ENCODE measurements at places on chromosomes 6 and 20.
A peak's percentile ranks its signal among the peaks of the same experiment; 100 is the strongest.

GRCh38 chr20:53707371-53708055 is 113.9 kb upstream of the ZNF217 start:
- no peaks in the 10 kb centered on the region for H3K36me3 ChIP-seq
- peaks cover 50% of the 10 kb centered on the region for H3K4me1 ChIP-seq
- peak overlapping the region; percentile 88 for H3K27ac ChIP-seq
- DNase-seq = peak; percentile 88

- no peaks in the 10 kb centered on the region for H3K27me3 ChIP-seq
- DNase-seq = no peak
- no peaks in the 10 kb centered on the region for H3K4me1 ChIP-seq
- H3K36me3 ChIP-seq = no peaks in the 10 kb centered on the region
Observed at GRCh38 chr20:59171986-59172385, 8.4 kb downstream of the ZNF831 start.

GRCh38 chr6:32402812-32403211 is 4.2 kb downstream of the BTNL2 start:
- H3K27ac ChIP-seq = no peak overlapping the region
- no peak for DNase-seq
- no peaks in the 10 kb centered on the region for H3K36me3 ChIP-seq
- H3K4me1 ChIP-seq = no peaks in the 10 kb centered on the region
- no peak overlapping the region for H3K4me3 ChIP-seq

- no peak overlapping the region for H3K27ac ChIP-seq
- no peaks in the 10 kb centered on the region for H3K27me3 ChIP-seq
- no peaks in the 10 kb centered on the region for H3K36me3 ChIP-seq
- no peak overlapping the region for H3K4me3 ChIP-seq
Observed at GRCh38 chr6:122758927-122759334, 20.6 kb upstream of the FABP7 start.

DNA sequence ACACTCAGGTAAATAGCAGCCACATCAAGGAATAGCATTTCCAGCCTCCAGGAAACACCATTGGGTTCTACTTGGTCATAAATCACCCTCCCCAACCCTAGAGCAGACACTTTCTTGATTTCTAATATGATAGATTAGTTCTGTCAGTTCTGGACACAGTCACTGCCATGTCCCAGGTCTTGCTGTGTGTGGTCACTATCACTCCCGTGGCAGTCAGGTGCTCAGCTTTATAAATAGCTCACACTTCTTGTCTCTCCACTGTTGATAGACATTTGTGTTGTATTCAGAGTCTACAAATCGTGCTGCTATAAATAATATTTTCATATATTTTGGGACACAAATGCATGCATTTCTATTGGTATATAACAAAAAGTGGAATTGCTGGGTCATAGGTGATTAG is 13.3 kb downstream of the HLA-F start:
- H3K4me1 ChIP-seq = no peaks in the 10 kb centered on the region
- H3K27me3 ChIP-seq = no peaks in the 10 kb centered on the region
- no peaks in the 10 kb centered on the region for H3K36me3 ChIP-seq
- H3K4me3 ChIP-seq = no peak overlapping the region
- H3K27ac ChIP-seq = no peak overlapping the region
- DNase-seq = no peak

DNA sequence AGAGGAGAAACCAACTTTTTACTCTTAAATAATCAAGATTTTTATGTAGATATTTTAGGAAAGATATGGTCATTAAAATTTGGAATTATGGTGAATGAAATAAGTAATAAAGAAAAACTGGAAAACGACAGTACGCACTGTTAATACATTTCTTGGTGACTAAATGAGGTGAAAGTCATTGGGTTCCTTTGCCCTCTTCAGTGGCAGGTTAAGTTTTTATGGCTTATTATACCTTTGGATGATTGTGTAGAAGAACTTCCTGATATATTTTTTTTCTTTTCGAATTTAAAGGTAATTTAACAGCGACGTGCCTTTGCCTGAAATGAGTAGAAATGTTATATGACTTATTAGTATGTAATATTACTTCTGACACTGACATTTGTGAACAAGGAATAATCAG is 43.4 kb downstream of the FOXO3 start:
- H3K36me3 ChIP-seq = no peaks in the 10 kb centered on the region
- no peak for DNase-seq
- no peaks in the 10 kb centered on the region for H3K27me3 ChIP-seq
- H3K27ac ChIP-seq = no peak overlapping the region

- H3K36me3 ChIP-seq = no peaks in the 10 kb centered on the region
- H3K27me3 ChIP-seq = no peaks in the 10 kb centered on the region
- H3K4me3 ChIP-seq = no peak overlapping the region
- H3K4me1 ChIP-seq = no peaks in the 10 kb centered on the region
- DNase-seq = peak; percentile 1
Observed at GRCh38 chr6:142155895-142156757, 9.1 kb downstream of the VTA1 start.

GRCh38 chr6:5958921-5959320 is 47.8 kb downstream of the NRN1 start:
- H3K4me3 ChIP-seq = no peak overlapping the region
- DNase-seq = no peak
- H3K4me1 ChIP-seq = no peaks in the 10 kb centered on the region

DNA sequence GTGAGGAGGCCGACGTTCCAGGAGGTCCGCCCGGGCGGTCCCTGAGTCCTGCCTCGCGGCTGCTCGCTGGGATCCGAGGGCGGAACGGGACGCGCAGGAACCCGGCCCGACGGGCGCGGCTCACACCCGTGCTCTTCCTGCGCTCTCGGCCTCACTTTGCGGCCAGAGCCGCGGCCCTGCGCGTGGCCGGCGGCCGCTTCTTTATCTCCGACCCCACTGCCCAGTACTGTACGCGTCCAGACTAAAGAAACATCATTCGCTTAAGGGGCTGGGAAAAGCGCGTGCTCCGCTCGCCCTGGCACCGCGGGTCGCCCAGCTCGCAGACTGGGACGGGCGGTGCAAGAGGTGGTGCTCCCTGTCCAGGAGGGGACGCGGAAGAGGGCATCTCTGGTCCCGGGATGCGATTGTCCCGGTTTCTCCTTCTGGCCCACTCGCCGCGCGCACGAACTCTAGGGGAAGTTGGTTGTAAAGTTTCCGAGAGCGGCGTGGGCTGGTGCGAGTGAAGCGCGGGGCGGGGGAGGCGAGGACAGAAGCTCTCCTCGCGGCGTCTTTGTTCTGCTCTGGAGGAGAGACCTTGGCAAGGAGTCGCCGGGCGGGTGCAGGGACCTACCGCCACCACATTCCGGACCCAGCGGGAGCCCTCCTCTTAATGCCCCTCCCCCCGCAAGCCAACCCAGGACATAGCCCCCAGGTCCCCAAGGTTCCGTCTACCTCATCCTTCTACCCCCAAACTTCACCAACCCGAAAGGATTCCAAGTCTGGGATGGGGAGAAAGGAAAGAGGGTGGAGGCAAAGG is 71.0 kb downstream of the SOX4 start:
- peaks cover 65% of the 10 kb centered on the region for H3K27me3 ChIP-seq
- DNase-seq = peak; percentile 18
- no peak overlapping the region for H3K27ac ChIP-seq
- H3K4me3 ChIP-seq = peak overlapping the region; percentile 27

GRCh38 chr20:49578436-49578835 is 10.5 kb upstream of the PTGIS start:
- no peaks in the 10 kb centered on the region for H3K36me3 ChIP-seq
- no peaks in the 10 kb centered on the region for H3K27me3 ChIP-seq
- H3K4me1 ChIP-seq = peaks cover 18% of the 10 kb centered on the region
- H3K4me3 ChIP-seq = no peak overlapping the region
- DNase-seq = no peak

- H3K4me3 ChIP-seq = no peak overlapping the region
- DNase-seq = no peak
- no peaks in the 10 kb centered on the region for H3K4me1 ChIP-seq
- H3K36me3 ChIP-seq = no peaks in the 10 kb centered on the region
Observed at GRCh38 chr20:17785007-17785406, 85.2 kb downstream of the BANF2 start.

DNA sequence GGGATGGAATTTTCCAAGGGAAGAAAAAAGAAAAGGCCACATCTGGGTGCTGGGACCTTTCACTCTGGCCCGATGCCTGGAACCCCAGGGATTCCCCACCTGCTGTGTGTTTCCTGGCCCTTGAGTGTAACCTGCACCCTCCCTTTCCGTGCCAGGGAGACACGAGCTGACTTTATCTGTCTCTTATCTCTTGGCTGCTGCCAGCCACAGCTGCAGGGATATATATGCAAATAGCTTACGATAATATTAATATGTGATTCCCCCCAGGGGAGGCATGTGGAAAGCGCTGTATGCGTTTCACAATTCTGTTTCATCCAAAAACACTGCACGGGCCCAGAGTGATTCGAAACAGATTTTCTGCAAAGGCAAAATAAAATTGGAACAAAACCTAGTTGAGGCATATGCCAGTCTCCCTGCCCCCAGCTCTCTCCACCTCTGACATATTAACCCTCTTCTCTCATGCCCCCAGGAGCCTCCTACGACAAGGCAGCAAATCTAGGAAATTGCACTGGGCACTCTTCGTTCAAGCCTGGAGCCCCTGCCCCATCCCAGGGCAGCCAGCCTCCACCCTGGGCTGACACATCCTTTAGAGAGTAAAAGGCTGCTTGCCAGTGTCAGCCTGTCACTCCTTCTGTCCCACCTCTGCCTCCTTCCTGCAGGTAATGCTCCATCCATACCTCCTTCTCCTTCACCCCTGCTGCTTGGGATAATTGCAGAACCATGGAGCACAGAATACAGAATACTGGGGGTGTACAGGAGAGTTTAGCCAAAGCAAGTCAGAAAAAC is 1.3 kb downstream of the RIPOR3 start:
- DNase-seq = no peak
- H3K4me3 ChIP-seq = no peak overlapping the region
- H3K4me1 ChIP-seq = no peaks in the 10 kb centered on the region
- H3K36me3 ChIP-seq = no peaks in the 10 kb centered on the region

- peaks cover 19% of the 10 kb centered on the region for H3K4me1 ChIP-seq
- no peak for DNase-seq
- no peaks in the 10 kb centered on the region for H3K27me3 ChIP-seq
- no peak overlapping the region for H3K4me3 ChIP-seq
- H3K36me3 ChIP-seq = no peaks in the 10 kb centered on the region
- H3K27ac ChIP-seq = no peak overlapping the region
Observed at GRCh38 chr20:50309764-50310672, 119.4 kb downstream of the CEBPB start.

GRCh38 chr6:137104926-137105325 is 60.2 kb upstream of the IL20RA start:
- H3K4me3 ChIP-seq = no peak overlapping the region
- no peak for DNase-seq
- no peaks in the 10 kb centered on the region for H3K36me3 ChIP-seq
- H3K27me3 ChIP-seq = no peaks in the 10 kb centered on the region
- H3K27ac ChIP-seq = no peak overlapping the region

GRCh38 chr6:6997263-6998193 is 110.2 kb upstream of the RREB1 start:
- DNase-seq = no peak
- H3K4me3 ChIP-seq = no peak overlapping the region

- no peak overlapping the region for H3K4me3 ChIP-seq
- no peak for DNase-seq
- no peaks in the 10 kb centered on the region for H3K27me3 ChIP-seq
- H3K27ac ChIP-seq = no peak overlapping the region
- H3K4me1 ChIP-seq = no peaks in the 10 kb centered on the region
Observed at GRCh38 chr20:45725134-45725533, 3.0 kb downstream of the SPINT4 start.

DNA sequence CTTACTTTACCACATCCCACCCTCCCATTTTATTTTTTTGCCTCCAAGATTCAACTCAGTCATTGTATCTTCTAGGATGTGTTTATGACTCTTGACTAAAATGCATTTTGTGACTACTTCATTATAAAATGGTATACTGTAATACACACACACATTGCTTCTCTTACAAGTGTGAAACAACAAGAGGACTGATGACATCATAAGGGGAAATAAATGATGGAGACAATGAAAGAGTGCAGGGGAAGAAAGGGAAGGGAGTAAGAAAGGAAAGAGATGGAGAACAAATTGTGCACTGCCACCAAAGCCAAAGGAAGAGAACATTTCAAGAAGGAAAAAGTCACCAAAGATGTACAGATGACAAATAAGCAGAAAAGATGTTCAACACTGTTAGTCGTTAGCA is 102.6 kb downstream of the CD164 start:
- H3K4me3 ChIP-seq = no peak overlapping the region
- H3K27ac ChIP-seq = no peak overlapping the region
- no peaks in the 10 kb centered on the region for H3K27me3 ChIP-seq
- no peak for DNase-seq
- H3K36me3 ChIP-seq = no peaks in the 10 kb centered on the region

DNA sequence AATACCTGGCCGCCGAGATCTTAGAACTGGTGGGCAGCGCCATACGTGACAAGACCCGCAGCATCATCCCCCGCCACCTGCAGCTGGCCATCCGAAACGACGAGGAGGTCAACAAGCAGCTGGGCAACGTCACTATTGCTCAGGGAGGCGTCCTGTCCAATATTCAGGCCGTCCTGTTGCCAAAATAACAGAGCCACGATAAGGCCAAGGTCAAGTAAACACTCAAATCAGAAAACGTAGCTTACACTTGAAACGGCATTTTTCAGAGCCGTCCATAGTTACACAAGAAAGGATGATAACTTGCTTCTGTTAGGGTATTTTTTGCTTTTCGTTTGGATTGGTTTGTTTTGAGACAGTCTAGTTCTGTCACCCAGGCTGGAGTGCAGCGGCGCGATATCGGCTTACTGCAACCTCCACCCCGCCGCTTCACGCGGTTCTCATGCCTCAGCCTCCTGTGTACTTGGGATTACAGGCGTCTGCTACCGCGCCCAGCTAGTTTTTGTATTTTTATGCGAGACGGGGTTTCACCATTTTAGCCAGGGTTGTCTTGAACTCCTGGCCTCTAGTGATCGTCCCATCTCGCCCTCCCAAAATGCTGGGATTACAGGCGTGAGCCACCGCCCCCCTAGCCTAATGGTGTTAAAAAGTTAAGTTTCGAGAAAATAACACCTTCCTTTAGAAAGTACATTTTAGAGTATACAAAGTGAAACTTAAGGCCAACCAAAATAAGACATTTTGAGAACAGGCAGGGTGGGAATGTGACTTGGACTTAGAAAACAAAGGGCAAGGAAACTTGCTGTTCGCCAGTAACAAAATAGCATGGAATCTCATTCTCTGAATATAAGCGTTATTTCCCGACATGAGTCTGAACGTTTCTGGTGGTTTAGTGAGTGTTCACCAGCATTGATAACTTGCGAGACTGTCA is 42.8 kb upstream of the HFE start:
- H3K4me1 ChIP-seq = peaks cover 33% of the 10 kb centered on the region
- H3K36me3 ChIP-seq = no peaks in the 10 kb centered on the region
- peak overlapping the region; percentile 72 for H3K27ac ChIP-seq
- DNase-seq = no peak
- H3K4me3 ChIP-seq = peak overlapping the region; percentile 99

GRCh38 chr6:152232501-152233151 is 404.5 kb downstream of the SYNE1 start:
- H3K36me3 ChIP-seq = peaks cover 57% of the 10 kb centered on the region
- H3K4me1 ChIP-seq = no peaks in the 10 kb centered on the region
- no peaks in the 10 kb centered on the region for H3K27me3 ChIP-seq
- no peak overlapping the region for H3K4me3 ChIP-seq
- no peak for DNase-seq
- H3K27ac ChIP-seq = no peak overlapping the region
